BE2C (cell line): ENCODE measurements at places on chromosomes 7 and 10.
A peak's percentile ranks its signal among the peaks of the same experiment; 100 is the strongest.

GRCh38 chr10:60942788-60943315 lies 1.1 kb downstream of the RHOBTB1 start:
- DNase-seq, result no peak

- no peak for DNase-seq
These were observed 1.6 kb upstream of the MARVELD1 start for GRCh38 chr10:97711640-97712572.

DNA sequence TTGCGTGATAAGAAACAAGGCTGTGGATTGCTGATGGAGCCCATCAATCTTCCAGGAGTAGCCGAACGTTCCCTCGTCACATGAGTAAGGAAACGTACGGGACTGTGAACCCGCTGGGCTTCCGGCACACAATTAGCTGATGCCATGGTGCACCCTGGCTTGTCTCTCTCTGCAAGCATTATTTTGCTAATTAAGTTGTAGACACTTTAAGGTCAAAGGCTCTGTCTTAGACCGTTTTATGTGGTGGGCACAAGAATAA lies 50.9 kb downstream of the ADARB2 start:
- DNase-seq, result no peak

- DNase-seq, result no peak
These were observed 115.5 kb downstream of the AGMO start for GRCh38 chr7:15446280-15446679.

- no peak for DNase-seq
These were observed 93.1 kb downstream of the STRA8 start for GRCh38 chr7:135326636-135327280.

GRCh38 chr7:44515590-44516268 lies 25.3 kb upstream of the NUDCD3 start:
- no peak for DNase-seq

DNA sequence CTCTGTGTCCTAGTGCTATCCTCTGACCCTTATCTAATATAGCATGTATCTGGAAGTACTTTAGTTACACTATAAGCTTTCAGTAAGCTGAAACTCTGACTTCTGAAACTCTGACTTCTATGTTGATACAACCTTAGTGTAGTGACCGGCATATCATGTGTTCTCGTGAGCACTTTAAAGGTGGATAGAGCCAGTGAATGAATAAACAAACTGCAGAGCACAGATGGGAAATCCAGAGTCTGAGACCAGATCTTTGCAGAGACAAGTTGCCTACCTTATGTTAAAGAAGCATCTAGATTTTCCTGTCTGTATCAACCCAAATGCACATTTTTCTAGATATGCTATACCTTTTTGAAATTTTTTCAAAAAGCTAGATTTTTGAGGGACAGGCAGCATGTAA lies 3.5 kb downstream of the ACTA2 start:
- DNase-seq, result no peak

GRCh38 chr7:120464104-120464503 lies 191.1 kb downstream of the KCND2 start:
- DNase-seq, result no peak

DNA sequence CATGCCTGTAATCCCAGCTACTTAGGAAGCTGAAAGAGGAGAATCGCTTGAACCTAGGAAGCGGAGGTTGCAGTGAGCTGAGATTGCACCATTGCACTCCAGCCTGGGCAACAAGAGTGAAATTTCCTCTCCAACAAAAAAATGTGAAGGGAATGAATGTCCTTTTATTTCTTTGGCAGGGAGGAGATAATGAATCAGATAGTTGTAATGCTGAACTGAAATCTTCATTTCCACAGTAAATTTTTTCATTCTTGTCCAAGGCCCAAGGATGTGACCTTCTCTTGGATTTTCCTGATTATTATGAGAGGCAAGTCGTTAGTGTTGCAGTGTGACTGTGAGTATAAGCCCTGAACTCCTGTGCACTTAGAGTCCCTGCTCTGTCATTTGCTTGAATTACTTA lies 13.6 kb downstream of the STAMBPL1 start:
- no peak for DNase-seq

- DNase-seq, result no peak
These were observed 86.8 kb upstream of the ZMIZ1 start for GRCh38 chr10:78981970-78982281.

GRCh38 chr7:14009453-14010418 lies 20.3 kb upstream of the ETV1 start:
- DNase-seq, result no peak

- no peak for DNase-seq
These were observed 28.6 kb downstream of the RTKN2 start for GRCh38 chr10:62239994-62240393.

GRCh38 chr7:158676171-158676840 lies 28.3 kb downstream of the NCAPG2 start:
- no peak for DNase-seq

DNA sequence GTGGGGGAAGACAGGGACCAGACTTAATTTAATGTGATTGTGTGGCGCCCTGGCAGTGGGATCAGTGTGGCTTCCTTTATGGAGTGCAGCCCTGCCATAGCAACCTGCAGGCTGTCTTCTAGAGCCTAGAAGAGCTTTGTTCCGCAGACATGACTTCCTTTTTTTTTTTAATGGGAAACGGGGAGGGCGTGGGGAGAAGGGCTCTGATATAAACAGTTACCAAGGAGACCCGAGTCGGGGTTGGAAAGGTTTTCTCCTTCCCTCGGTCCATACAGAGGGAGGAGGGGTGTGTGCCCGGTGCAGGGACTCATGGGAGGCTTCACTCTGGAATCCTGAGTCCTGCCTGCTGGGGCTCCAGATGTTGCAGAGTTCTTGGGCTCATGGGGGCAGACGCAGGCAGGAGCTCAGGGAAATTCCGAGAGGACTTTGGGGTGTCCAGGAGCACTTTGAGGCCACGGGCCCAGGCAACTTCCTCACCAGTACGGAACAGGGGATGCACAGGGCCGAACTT lies 26.9 kb downstream of the TMEM120A start:
- DNase-seq, result no peak

DNA sequence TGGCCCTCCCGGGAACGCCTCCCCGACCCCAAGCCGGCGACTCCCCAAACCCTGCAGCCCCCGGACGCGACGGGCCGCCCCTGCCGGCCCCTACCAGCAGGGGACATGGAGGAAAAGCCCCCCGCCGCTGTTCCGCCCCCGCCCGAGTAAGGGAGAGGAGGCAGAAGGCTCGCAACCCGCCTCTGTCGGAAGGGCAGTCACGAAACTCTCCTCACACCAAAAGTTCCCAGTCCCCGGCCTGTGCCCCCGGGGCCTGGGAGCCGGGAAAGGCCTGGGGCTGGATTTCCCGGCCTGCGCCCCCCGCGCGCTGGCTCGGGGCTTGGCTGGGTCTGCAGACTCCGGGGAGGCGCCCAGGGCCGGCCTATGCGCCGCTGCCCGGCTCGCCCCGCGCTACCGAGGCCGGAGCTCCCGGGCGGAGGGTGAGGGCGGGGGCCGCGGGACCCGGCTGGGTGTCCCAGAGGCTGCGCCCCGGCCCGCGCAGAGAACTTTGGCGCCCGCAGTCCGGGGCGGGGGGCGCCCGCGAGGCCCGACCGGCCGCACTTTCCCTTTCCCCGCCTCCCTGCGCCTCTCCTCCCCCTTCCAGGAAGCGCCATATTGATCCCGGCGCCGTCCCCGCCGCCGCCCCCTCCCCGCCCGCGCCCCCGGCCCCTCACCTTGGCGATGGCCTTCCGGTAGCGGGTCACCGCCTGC lies 728 bp downstream of the PARD3 start:
- DNase-seq, result peak; percentile 56

DNA sequence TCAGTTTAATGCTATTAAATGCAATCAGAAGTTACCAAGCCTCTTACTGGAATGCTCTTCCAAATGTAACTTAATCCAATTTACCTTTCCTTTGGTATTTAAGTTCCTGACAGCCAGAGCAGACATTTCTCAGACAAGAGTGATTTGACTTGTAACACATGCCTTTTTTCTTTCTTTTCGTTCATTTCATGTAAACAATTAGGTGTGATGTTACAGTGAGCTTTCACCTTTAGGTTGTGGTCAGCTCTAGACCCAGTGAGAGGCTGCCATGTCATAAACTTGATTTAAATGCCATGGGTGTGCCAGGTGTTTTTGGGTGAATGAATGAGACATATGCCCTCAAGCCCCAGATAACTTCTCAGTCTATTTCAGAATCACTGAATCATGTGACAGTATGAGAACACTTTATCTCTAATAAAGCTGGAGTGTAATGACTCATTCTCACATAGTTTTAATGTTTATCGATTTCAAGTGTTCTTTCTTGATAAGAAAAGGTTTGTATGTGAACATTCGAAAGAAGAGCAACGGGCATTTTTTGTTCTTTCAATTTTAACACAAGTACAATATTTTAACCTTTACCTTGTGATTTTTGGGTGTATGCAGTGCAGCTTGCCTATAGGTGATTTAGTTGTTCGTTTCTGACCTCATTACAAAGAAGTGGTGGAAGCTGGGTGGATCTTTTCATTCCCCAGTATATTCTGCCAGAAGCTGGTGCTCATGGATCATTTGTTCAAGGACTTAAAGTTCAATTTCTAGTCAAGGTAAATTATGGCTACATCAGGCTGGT lies 61.5 kb downstream of the CHN2 start:
- no peak for DNase-seq

DNA sequence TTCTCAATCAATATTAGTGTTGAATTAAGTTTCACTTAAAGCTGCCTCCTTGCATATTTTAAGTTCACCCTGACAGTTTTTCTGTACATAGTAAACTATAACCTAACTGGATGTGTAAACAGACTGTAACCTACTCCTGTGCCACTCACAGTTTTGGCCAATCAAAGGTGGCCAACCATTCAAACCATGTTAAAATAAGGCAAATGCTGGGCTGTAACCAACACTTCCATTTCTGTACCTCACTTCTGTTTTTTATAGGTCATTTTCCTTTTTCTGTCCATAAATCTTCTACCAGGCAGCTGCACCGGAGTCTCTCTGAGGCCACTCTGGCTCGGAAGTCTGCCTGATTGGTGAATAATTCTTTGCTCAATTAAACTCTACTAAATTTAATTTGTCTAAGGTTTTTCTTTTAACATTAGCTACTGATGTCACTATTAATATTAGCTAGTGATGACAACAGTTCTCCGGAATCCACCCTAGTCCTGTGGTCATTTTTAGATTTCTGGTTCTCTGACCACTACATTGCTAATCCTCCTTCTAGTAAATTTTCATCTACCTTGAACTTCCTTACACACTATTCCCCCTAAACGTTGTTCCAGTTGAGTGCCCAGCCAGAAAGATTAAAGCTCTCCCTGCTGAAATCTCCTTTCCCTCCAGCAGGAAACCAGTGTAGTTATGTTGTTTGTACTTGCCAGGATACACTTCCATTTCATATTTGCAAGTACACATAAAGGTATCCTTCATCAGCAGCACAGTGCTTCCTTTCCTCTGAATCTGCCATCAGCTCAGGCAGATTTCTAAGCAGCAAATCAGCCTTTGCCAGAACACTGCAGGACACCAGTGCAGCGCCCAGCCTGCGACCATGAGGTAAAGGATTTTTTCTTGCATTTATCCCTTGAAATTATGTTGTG lies 18.6 kb upstream of the IFIT2 start:
- peak; percentile 41 for DNase-seq

GRCh38 chr7:98862716-98863420 lies 6.9 kb downstream of the TMEM130 start:
- no peak for DNase-seq

GRCh38 chr7:148296994-148297644 lies 293.4 kb upstream of the C7orf33 start:
- DNase-seq, result no peak

- DNase-seq, result no peak
These were observed 567.4 kb upstream of the PCDH15 start for GRCh38 chr10:55368467-55368866.

GRCh38 chr10:93541402-93542357 lies 24.8 kb upstream of the FFAR4 start:
- DNase-seq, result peak; percentile 52

DNA sequence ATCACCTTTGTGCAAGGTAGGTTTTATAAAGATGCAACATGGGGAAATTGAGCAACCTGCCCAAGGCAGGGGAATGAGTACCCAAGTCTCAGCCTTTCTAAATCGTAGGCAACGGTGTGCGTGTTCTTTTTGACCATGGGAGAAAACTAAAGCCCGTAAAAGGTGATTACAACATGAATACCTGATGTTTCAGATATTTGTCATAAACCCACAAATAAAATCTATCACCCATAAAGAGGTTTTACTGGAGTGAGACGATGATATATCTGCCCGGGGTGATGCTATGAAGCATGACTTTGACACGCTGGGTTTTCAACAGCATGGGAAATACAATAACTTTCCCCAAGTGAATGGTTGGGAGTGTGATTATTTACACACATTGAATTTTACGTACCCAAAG lies 406.3 kb upstream of the KLF6 start:
- no peak for DNase-seq

GRCh38 chr7:155336812-155337602 lies 39.3 kb downstream of the INSIG1 start:
- no peak for DNase-seq

- DNase-seq, result peak; percentile 35
These were observed 130.0 kb upstream of the BTBD16 start for GRCh38 chr10:122140941-122141623.

DNA sequence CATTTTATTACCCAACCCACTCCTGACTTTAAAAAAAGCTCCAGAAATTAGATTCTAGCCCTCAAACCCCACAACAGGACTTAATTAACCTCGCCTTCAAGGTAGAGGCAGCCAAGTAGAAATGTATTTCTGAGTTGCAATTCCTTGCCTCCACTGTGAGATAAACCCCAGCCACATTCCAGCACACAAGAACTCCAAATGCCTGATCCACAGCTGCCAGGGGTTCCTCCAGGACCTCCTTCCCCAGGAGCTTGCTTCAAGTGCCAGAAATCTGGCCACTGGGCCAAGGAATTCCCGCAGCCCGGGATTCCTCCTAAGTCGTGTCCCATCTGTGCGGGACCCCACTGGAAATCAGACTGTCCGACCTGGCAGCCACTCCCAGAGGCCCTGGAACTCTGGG lies 25.9 kb upstream of the ARL4A start:
- no peak for DNase-seq

DNA sequence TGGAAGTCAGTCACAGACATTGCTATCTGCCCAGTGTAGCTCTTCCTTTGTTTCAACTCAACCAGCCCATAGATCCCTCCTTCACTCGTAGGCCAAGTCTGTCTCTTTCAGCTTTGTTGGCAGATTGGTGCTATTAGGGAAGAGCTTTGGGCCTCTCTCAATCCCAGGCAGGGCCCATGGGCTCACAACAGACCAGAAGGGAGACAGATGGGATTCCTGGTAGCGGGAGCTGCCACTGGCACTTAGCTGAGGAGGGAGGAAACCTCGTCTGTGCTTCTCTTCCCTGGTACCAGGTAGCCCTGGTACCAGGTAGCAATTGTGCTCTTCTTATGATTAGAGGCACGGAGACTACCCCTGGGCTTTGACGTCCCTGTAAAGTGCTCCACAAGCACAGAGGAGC lies 592.0 kb downstream of the TYW1 start:
- no peak for DNase-seq

DNA sequence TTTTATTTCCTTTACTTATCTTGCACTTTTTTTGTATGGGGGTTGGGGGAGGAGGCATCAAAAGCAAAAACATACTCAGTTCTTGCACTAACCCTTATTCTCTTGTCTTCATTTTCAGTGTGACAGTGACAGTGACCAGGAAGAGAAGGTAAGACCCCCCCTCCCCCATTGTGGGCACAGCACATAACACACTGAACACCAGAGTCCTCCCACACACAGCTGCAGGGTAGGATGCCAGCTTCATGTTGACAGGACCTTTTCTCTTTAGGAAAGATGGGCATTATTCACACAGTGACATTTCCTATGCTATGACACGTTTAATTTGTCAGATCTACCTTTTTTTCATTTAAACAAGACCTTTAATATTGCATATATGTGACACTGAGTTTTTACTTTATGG lies 696.3 kb upstream of the GALNT17 start:
- no peak for DNase-seq
